ENCODE measurements at places on chromosomes 5 and 9. TPM values are rescaled to one million over a fixed set of nuclear protein-coding genes. Genes with fewer than 3 reads are reported as not detected.

DOCK2 gene
- 11.5 TPM for total RNA-seq

SEMA4D gene
- 35.8 TPM for total RNA-seq

GRXCR2 gene
- total RNA-seq = not detected

RANBP17 gene
- total RNA-seq = 27.9 TPM

OLFML2A gene
- 188 TPM for total RNA-seq

All from tongue (tissue), 3 donors.